ENCODE measurements at places on chromosomes 4 and X. TPM values are rescaled to one million over a fixed set of nuclear protein-coding genes. Genes with fewer than 3 reads are reported as not detected.

GRCh38 chrX:147910607-147911006 lies 1.1 kb upstream of the FMR1 start:
- no peak for DNase-seq

GRCh38 chr4:106930522-106930921 lies 105.6 kb downstream of the DKK2 start:
- DNase-seq: no peak

GRCh38 chr4:40121515-40121914 lies 64.9 kb downstream of the N4BP2 start:
- no peak for DNase-seq

- no peak for DNase-seq
Observed at GRCh38 chr4:186134257-186134656, 29.8 kb downstream of the FAM149A start.

DNA sequence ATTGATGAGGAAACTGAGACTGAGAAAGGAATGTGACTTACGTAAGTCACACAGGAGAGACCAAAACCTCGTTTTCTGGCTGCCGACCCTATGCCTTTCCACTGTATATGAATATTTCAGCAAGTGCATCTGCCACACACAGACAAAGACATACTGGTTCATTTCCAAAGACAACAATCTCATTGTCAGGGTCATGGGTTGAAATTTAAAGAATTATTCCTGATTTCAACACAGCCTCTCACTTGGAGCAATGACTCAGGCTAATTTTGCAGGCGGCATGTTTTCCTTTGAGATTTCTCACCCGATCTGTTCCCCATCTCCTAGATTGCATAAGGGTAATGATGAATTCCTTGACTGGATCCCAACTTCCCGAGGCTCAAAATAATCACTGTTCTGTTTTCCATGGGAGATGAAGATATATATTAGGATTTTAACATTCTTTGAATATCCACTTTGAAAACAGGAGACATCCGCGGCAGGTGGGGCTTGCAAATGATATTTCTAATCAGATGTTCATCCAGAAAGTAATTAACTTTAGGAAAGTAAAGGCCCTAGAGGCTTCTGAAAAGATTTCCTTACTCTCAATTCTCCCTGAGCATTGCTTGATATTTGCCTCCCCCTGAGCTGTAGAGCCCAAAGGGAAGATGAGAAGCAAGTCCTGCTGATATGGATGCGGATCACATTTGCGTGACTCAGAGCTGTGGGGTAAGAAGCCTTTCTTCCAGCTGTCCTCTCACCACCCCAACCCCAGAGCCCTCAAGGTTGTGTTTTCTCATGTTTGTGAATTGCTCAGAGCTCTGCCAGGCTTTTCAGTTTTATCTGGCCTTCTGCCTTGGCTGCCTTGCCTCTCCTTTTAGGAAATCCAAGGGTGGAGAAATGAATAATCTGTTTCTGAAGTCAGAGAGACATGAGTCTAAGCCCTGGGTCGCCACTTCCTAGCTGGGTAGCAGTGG lies 361.1 kb upstream of the BOD1L1 start:
- peak; percentile 39 for DNase-seq

GRCh38 chrX:45715748-45716147 lies 515.1 kb upstream of the DIPK2B start:
- no peak for DNase-seq

The TMEM47 gene
- total RNA-seq: 32.1 TPM

The PROM1 gene
- total RNA-seq: 3.2 TPM
